ENCODE measurements at places on chromosomes 3 and 15.

DNA sequence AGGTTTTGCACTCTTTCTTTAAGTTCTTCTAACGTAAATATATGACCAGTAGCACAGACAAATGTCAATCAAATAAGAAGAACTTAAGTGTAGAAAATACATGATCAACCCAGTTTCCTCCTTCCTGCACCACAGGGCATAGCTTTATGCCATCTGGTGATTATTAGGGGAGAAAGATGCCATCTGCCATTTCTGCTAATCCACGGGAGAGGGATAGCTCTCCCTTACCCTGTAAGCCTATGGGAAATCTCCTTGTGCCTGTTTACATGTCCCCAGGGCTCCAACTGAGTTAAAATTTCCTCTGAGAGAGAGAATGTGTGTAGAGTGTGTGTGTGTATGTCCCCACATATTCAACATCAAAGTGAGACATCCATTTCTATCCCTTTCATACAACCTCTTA is 135.9 kb downstream of the RSL24D1 start:
- no peak for DNase-seq

GRCh38 chr3:36648241-36649034 is 115.9 kb downstream of the DCLK3 start:
- DNase-seq = no peak

- no peak for DNase-seq
These were observed 63.8 kb upstream of the ACP3 start for GRCh38 chr3:132253262-132253878.

DNA sequence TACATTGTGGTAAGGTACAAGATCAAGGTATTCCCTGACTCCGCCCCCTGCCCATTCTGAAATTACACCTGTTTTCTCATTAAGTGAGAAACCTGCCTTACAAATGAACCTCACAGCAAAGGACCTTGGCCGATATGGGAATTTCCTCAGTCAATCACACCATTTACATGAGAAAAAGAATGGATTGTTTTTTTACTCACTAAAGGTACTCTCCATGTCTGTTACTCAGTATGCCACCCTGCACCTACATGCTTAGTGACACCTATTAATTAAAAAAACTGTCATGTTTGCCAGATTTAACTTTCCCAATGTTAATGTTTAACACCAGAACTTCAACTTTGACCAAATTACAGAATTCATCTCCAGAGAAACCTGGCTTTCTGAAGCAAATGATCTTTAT is 62.0 kb downstream of the ESYT3 start:
- DNase-seq = no peak

DNA sequence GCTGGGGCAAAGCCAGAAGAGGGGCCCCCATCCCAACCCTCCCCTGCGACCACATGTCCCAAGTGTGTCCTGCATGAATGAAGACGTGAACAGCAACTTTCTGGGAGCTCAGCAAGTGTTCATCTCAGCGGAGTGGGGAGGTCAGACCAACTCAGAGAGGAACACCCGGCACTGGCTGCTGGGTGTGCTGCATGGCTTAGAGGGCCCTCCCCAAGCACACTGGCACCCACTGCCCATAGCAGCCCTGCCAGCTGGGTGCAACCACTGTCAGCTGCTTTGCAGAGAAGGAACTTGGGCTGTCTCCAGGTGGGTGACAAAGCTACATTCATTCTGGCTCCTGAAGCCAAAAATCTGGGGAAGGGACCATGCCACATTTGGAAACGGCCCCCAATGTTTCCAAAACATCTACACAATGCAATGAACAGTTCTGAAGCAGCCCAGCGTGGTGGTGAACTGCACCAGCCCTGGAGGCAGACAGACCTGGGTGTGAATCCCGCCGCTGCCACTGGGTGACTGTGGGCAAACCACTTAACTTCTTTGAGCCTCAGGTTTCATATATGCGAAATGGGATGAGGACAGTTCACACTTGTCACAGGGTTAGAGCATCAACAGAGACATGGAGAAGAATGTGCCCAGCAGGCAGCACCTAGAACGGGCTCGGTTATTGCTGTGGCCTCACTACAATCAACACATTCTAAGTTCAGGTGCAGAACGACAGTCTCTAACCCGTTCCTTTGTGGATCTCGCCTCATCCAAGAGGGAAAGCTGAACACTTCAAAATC is 145.4 kb downstream of the NUP210 start:
- no peak for DNase-seq

GRCh38 chr3:14179114-14179465 is 473 bp downstream of the LSM3 start:
- no peak for DNase-seq

Data from stimulated activated CD8-positive, alpha-beta memory T cell treated with anti-CD3 and anti-CD28 coated beads, Interleukin-7, amount 100 ng/mL, for 4 hours (primary cell).